ENCODE measurements at places on chromosomes 3 and 15.

DNA sequence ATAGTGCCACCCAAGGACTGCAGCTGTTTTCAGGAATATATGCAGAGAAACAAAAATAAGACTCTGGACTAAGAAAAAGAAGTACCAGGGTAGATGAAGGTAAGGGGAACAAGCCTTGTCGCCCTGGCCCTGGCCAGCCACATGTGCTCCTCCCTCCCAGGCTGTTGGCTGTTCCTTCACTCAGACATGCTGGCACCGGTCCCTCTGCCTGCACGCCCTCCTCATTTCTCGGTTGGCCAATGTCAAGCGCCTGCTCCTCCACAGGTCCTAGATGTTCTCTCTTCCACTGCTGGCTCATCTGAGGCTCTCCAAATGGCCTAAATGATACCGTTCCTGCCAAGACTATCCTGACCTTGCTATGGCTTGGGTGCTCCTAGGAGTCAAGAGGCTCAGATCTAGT, 288.4 kb upstream of the LYSMD4 start:
- DNase-seq: no peak

DNA sequence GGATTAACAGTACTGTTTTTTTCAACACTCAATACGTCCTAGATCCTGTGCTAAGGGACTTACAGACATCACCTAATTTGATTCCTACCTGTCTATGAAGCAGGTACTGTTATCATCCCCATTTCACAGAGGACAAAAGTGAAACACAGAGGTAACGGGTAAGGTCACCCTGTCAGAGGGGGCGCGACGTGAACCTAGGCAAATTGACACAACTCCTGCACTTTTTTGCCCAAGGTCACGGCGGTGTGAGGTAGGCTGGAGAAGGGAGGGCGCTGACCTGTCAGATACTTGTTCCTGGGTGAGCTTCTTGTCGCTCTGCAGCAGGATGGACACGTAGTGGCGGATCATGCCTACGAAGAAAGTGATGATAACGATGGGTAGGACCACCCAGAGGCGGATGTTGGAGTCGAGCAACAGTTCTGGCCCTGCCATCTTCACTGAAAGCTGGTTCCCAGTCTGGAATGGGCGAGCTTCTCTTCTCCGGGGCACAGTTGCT, 363 bp downstream of the EMC3 start:
- DNase-seq: no peak

DNA sequence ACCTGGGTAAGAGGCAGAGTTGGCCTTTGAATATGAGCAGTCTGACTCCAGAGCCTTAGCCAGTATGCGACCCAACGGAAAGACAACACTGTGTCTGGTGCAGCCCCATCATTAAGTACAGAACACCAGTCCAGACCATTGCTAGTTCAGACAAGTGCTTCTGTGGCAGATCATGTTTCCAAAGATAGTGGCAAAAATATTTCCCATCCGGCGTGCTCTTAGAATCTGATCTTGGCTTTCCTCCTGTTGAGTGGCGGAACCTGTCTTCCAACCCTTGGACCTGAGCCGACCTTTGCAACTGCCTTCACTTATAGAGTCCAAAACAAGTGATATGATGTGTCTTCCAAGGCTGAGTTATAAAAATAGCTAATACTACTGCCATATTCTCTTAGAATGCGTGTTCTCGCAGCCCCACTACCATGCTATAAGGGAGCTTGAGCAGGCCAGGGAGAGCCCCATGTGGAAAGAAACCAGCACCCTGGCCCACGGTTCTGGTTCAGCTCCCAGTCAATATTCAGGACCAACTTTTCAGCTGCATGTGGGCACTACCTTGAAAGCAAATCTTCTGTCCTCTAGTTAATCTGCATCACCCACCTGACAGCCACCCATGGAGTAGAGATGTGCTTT, 322.4 kb upstream of the SLCO3A1 start:
- no peak for DNase-seq

GRCh38 chr3:71893122-71893521, 108.2 kb upstream of the PROK2 start:
- no peak for DNase-seq

DNA sequence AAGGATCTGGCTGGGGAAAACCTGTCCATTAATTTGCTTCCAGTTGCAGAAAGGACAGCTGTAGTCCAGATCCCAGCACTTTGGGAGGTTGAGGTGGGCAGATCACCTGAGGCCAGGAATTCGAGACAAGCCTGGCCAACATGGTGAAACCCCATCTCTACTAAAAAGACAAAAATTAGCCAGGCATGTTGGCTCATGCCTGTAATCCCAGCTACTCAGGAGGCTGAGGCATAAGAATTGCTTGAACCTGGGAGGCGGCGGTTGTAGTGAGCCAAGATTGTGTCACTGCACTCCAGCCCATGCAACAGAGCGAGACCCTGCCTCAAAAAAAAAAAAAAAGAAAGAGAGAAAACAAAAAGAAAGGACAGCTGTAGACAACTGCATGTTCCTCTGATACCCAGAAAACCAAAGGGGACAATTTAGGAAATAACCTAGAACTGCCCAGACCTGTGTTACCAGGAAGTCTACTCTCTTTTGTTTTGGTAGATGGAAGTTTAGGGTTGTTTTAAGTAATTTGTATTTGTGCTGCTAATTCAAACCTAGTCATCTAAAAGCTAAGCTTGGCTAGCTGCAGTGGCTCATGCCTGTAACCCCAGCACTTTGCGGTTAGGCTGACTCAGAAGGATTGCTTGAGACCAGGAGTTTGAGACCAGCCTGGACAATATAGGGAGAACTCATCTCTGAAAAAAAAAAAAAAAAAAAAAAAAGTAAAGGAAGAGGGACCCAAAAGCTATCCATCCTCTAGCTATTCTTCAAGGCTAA, 22.7 kb downstream of the EXD1 start:
- no peak for DNase-seq

DNA sequence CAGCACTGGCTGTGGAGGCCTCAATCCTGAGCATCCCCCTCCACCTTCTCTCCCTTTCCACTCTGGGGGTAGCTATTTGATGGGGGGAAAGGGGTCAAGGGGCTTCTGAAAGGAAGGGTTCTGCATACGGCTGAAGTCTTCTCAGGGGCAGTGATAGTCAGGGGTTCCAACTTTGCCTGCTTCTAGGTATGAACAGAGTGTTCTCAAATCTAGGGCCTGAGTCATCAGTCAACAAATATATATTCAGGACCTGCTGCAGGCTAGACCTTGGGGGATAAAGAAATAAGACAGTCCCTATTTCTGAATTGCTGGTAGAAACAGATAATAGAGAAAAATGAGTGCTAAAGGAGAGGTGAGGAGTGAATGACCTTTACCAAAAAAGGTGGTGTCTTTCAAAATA, 12.8 kb downstream of the RGMA start:
- no peak for DNase-seq

DNA sequence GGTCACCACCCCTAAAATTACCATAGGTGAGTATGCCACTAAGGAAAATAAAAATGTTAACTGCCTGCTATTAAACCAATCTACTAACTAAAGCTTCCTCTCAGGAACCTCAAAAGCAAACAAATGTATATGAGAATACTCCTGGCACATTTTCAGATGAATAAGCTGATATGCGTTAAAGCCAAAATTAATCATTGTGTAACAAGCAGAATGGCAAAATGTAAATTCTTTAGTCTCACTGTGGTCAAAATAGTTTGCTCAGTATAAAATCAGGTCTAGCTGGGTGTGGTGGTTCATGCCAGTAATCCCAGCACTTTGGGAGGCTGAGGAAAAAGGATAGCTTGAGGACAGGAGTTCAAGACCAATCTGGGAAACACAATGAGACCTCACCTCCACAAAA, 53.6 kb downstream of the SUMF1 start:
- DNase-seq: no peak

DNA sequence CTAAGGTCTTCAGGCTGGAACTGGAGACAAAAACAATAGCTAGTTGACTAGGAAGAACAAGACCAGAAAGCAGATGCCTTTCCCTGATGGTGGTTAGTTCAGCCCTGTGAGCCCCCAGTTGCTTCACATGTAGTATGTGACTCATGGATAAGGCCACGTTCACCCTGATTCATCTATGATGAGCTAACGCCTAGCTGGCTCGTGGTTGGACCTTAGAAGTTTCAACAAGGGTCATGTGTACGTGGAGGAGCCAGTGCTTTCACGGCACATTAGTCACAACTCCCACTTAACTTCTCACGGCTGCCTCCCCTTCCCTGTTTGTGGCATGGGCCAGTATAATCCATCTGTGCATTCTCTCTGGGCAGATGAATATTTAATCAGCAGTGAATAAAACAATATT, 20.6 kb downstream of the COL8A1 start:
- no peak for DNase-seq

- no peak for DNase-seq
These were observed 20.9 kb downstream of the FSTL1 start for GRCh38 chr3:120429921-120430361.

- DNase-seq: peak; percentile 25
These were observed 267.5 kb upstream of the CHRM5 start for GRCh38 chr15:33700695-33701303.

DNA sequence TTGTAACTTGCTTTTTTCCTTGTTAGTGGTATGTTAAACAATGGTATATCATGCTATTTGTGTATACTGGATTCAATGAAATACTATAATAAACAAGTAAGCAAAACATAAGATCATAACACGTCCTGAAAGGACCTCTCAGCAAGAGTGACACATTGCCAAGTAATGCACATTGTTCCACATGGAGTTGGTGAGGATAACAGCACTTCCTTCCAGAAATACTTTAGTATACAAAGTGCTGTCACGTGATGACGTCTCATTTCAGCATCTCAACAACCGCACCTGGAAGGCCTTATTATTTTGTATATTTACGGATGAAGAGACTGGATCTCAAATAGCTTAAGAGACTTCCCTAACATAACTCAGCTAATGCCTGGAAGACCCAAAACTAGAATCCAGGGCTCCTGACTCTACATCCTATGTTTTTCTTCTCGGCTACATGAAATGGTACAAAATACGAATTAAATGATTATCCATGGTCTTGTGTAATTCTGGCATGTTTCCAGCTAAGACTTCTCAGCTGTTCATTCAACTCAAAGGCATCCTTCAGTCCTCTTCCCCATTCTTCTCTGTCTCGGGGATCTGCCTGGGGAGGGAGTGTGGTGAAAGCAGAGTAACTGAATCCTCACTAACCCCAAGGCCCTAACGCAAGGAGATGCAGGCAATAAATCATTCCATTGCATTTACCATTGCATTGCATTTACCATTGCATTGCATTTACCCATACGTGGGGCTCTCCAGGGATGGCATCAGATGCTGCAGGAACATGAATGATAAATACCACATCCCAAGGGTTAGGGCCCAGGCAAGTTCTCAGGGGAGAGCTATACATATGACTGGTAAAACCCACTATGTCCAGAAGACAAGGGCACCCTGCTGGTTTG, 79.2 kb downstream of the LIPC start:
- no peak for DNase-seq

GRCh38 chr15:91909574-91909973, 56.1 kb downstream of the SLCO3A1 start:
- no peak for DNase-seq

DNA sequence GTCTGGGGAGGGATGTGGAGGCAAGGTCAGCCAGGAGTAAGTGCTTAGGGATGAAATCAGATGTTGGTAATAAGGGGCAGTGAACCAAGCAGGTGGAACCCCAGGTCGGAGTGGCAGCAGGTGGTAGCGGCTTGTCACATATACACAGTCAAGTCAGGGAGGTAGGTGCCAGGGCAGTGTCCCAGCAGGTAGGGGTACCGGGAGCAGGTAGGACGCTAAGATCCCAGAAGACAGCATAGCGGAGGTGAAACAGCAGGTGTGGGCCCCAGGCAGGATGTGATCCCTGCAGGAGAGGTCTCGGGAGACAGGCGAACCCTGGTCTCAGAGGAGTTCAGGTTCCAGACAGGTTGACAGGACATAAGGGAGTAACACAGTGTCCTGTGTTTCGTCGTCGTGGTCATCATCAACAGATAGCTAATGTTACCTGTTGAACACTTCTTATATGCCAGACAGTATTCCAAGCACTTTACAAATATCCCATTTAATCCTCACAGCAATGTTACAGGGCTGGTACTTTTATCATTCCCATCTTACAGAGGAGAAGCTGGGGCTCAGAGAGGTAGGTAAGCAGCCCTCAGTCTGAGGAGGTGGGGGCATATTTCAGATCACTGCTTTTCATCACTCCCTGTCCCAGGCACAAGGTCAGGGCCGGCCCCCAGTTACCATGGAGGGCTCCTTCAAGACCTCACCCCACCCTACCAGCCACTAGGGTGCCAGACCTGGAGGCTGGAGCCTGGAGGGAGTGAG, 241.6 kb downstream of the UACA start:
- no peak for DNase-seq

DNA sequence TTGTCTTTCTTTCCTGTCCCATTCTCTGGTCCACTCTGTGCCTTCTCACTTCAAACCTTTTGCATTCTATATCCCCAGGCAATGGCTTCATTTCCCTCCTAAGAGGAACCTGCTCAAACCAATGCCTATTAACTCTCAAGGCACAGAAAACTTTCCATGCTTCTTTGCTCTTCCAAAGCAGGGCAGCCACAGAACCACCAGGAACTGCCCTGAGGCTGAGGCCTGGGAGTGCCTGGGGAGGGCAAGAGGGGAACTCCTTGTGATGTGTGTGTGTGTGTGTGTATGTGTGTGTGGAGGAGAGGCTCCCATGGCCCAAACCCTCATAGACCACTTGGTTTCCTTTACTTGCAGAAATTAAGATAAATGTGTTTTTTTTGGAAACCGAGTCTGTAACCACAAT, 14.1 kb upstream of the PGPEP1L start:
- DNase-seq: no peak

DNA sequence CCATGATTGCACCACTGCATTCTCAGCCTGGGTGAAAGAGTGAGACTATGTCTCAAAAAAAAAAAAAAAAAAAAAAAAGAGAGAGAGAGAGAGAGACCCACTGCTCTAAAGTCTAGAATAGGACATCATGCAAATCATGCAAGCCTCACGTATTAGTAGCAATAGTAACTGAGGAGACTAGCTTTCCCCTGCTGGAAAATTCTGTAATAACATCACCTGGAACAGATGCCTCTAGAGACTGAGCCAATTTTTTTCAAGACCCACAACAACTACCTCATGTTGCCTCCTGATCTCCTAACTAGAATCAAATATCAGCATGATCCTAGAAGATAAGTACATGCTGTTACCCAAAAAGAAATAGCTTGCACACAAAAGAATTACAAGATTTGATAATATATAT, 461.9 kb downstream of the AGBL1 start:
- DNase-seq: no peak

DNA sequence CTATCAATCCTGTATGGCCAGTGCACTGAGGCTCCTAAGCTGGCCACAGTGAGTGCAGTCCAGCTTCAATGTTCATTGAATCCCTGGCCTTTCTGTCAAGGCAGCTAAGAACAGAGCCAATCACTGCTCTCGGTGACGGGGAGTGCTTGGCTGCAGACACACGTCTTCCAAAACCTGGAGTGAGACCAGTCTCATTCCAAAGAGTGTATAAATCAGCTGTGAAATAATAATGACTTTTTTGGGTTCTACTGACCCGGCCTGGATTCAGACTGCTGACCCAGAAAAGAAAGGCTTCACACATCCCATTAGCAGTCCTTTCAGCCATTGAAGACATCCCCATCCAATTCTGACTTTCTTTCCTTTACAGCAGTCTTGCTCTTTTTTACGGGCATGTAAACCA, 665.5 kb downstream of the GBE1 start:
- no peak for DNase-seq

Measured in activated effector memory CD4-positive, alpha-beta T cell treated with Interleukin-2 at 50 U/mL for 16 hours (primary cell).